ENCODE measurements at places on chromosomes 4 and X.

DNA sequence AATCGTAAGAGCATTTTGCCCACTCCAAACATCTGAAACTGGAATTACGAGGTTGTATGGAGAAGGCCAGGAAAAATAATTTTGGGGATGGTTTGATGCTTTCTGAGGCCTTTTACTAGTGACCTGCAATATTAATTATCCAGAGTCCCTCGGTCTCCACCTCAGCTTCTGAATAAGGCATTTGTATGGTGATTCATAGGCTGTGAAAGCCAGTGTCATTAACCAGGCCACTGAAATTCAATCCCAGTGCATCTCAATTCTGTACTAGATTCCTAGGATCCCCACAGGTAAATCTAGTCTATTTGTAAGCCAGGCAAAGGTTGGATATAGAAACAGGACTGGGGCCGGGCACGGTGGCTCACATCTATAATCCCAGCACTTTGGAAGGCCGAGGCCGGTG is 135.4 kb upstream of the RBPJ start:
- no peak for DNase-seq

GRCh38 chrX:133042260-133042659 is 54.6 kb downstream of the USP26 start:
- DNase-seq: no peak

- peak; percentile 5 for DNase-seq
Measured at GRCh38 chr4:56424697-56425514, 10.5 kb downstream of the PPAT start.

- DNase-seq: no peak
Measured at GRCh38 chrX:96721354-96721753, 36.7 kb downstream of the DIAPH2 start.

- DNase-seq: no peak
Measured at GRCh38 chr4:39682138-39682537, 15.8 kb upstream of the UBE2K start.

DNA sequence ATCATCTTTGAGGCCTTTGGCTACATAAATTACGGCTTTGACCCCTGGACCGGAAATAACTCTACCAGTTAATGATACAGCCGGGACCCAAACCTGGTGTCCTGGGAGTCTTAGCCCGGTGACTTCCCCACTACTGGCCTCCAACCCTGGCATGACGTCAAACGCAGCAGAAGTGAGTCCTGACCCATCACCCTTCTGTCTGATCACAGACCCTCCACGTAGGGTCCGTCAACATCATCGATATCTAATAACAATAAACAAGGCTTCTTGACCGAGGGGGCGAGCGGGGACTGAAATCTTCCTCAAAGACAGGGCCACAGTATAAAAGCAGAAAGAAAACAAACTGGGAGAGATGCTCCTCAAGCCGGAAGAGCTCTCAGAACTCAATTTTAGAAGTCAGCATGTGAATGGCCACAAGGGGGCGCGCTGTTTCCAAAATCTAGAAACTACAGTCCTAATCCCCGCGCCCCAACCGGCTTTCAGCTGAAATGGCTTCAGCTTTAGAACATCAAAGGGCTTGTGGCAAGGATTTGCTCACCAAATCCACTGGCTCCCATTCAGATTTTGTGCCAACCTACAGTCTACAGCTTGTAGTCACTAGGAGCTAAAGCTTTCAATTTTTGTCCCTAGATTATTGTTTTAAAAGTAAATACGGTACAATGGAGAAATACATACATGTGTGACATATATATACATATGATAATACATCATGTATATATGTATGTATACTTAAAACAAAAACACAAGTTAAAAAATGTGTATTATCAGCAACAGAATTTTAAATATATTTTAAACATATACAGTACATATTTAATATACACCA is 46.4 kb upstream of the ENPP6 start:
- peak; percentile 85 for DNase-seq

DNA sequence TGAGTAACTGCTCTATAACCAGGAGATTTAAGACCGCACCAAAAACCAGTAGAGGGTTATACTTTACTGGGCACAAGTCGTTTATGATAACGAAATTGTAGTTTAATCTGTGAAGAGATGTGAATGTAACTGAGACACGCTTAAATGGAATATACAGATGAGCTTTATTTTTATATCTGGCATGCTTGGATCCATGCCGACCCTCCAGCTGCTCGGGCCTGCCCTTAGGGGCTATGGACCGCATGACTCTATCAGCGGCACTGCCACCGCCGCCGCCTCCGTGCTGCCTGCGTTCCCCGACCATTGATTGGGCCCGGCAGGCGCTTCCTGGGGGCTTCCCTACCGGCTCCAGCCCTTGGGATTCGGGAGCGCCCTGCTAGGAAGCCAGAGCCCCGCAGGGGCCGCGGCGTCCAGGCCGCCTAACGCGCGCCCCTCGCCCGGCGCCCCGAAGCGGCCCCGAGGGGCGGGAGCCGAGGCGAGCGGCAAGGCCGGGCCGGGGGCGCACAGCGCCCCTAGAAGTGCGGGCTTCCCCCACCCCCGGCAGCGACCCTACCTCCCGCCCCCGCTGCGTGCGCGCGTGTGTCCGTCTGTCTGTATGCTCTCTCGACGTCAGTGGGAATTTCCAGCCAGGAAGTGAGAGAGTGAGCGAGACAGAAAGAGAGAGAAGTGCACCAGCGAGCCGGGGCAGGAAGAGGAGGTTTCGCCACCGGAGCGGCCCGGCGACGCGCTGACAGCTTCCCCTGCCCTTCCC is at the start of gene NFKB1:
Gene NFKB1 (plus strand): TSS at position 664 of the 751 bp plus-strand sequence. CDS start 24,160 bp downstream, outside the sequence.
- DNase-seq: peak; percentile 36

GRCh38 chrX:112834031-112834845 is 6.4 kb downstream of the AMOT start:
- DNase-seq: no peak

DNA sequence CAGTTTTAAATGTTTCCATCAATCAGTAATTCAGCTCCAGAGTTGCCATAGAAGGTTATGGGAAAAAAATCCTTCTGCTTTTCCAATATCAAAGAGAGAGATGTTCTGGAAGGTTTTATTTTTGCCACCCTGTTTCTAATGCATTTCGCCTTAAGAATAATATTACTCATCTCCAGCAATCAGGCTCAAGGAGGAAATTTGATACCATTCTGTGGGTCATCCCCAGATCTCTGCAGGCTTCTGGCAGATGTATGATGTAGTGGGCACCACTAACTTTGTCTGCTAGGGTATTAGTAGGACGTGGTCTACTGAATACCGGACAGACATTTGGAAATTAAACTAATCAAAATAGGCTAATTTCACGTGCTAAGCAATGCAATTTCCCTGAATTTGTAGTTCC is 645.4 kb upstream of the TENM3 start:
- no peak for DNase-seq

- no peak for DNase-seq
Measured at GRCh38 chrX:124502166-124502565, 155.8 kb downstream of the SH2D1A start.

DNA sequence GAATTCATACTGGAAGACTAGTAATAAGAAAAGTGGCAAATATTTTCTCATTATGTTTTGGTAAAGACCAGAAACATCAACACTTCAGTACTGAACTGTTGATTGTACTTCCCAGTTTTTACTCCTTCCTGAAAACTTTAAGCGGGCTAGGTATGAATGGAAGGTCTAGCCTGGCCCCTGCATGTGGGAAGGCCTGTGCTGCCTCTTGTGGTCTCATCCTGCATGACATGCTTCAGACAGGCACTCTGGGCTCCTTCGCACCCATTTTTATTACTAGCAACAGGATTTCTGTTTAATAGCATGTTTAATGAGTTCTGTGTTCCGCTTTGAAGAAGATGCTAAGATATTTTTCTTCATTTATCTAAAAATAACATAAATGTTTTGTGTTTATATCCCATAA is 279.1 kb downstream of the ANK2 start:
- DNase-seq: peak; percentile 2

GRCh38 chrX:74670028-74670427 is 55.6 kb upstream of the RLIM start:
- DNase-seq: no peak

GRCh38 chrX:136780763-136781162 is at the start of gene ARHGEF6:
TSS of gene ARHGEF6 (minus strand) at chrX:136780932. CDS start at chrX:136780882, 50 bp downstream.
- no peak for DNase-seq

DNA sequence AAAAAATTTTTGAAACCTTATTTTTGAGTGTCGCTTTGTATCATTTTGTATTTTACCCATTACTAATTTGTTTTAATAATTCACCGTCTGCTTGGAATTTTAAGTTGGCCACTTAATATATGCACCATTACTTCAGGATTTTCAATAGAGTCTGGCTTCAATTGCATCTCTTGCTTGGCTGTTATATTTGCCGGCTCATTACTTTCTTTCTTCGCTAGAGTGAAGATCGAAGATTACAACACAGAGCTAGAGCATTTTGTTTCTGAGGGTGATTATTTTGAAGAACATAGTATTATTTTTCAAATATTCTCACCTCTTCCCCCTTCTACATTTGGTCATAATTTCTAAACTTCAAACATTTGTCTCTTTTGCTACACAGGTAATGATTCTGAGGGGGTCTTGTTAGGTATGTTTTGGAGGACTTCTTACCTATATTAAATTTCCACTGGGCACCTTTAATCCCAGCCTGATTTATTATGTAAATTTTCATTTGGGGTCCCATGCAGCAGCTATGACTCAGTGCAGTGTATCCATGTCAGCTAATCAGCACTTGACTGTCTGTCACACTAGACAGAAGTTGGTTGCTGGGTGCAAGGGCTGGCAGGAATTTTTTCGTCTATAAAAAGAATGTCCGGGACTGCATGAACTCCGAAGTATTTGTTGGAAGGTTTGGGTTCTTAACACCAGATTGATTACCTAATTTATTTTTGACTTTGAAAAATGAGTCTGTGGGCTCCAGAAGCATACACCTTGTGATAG is 18.6 kb downstream of the TBC1D1 start:
- DNase-seq: no peak

DNA sequence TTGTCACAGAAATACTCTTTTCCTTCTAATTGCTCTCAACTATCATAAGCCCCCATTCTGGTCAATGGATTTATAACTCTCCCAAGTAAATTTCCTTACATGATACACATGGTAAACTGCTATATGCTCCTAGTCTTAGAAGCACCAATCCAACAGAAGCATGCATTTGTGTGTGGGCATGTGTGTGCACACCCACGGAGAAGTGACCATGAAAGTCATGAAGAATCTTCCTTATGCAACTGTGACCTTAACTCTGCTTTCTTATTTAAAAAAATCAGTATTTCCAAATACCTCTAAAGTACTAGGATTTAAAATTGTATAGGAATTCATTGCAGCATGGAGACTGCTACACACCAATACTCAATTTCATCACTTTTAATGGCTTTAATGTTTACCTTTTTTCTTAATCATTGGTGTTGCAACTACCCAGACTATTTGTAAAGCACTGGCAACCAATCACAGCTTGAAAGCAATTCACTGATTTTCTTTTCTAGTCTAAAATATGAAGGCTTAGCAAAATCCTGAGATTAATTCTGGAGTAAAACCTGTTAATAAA is 47.6 kb downstream of the MAML3 start:
- DNase-seq: no peak

DNA sequence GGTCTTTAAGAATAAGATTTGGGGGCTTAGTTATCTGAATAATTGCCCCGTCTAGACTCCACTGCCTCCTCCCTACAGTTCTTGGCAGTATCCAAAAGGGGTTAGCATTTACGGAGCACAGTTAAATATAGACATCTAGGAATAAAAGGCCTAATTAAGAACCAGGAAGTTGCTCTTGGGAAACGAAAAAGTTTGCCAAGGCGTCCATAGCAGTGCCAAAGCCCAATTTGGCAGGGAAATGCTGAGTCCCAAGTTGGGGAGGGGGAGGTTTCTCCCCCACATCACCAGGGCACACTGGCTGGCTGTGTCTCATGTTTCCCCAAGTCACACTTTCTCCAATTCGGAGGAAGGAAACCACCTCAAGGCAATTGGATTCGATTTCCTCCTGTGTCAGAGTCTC is 338.7 kb downstream of the FBXW7 start:
- no peak for DNase-seq

DNA sequence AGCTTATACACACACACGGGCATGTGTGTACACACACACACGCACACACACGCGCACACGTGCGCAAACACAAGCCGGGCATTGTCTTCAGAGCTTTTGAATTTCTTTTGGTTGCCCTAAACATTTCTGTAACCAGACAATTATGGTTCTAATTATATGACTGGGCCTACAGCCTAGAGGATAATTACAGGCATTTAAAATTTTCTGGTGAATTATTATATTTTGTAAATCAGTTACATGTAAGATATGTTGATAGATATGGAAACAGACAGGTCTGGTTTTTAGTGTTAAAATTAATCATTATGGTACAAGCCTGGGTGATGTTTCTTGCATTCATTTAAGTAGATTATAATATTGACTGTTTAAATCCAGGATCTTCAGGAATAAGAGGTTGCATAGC is 1120.5 kb downstream of the ADGRL3 start:
- no peak for DNase-seq

- DNase-seq: no peak
Measured at GRCh38 chr4:7421356-7422150, 13.2 kb downstream of the PSAPL1 start.

GRCh38 chr4:151665022-151665784 is 95.6 kb downstream of the GATB start:
- DNase-seq: no peak

DNA sequence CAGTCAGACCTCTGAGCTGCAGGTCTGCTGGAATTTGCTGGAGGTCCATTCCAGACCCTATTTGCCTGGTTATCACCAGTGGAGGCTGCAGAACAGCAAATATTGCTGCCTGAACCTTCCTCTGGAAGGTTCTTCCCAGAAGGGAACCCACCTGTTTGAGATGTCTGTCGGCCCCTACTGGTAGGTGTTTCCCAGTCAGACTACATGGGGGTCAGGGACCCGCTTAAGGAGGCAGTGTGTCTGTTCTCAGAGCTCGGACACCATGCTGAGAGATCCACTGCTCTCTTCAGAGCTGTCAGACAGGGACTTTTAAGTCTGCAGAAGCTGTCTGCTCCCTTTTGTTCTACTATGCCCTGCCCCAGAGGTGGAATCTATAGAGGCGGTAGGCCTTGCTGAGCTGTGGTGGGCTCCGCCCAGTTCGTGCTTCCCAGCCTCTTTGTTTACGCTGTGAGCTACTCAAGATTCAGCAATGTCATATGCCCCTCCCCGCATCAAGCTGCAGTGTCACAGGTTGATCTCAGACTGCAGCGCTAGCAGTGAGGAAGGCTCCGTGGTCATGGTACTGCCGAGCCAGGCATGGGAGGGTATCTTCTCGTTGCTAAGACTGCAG is 44.1 kb upstream of the KDR start:
- DNase-seq: no peak

- peak; percentile 9 for DNase-seq
Measured at GRCh38 chr4:114780205-114780604, 181.6 kb downstream of the UGT8 start.
